Epithelial cell of proximal tubule (primary cell): ENCODE measurements at places on chromosomes 2 and 18. TPM values are rescaled to one million over a fixed set of nuclear protein-coding genes. Genes with fewer than 3 reads are reported as not detected.

The YES1 gene
- total RNA-seq = 109 and 130 TPM in 2 replicates

GRCh38 chr2:62738981-62739936, 33.7 kb downstream of the EHBP1 start:
- no peak for DNase-seq

- no peak for DNase-seq
Observed at GRCh38 chr2:146258071-146258470, 1586.8 kb upstream of the ACVR2A start.

DNA sequence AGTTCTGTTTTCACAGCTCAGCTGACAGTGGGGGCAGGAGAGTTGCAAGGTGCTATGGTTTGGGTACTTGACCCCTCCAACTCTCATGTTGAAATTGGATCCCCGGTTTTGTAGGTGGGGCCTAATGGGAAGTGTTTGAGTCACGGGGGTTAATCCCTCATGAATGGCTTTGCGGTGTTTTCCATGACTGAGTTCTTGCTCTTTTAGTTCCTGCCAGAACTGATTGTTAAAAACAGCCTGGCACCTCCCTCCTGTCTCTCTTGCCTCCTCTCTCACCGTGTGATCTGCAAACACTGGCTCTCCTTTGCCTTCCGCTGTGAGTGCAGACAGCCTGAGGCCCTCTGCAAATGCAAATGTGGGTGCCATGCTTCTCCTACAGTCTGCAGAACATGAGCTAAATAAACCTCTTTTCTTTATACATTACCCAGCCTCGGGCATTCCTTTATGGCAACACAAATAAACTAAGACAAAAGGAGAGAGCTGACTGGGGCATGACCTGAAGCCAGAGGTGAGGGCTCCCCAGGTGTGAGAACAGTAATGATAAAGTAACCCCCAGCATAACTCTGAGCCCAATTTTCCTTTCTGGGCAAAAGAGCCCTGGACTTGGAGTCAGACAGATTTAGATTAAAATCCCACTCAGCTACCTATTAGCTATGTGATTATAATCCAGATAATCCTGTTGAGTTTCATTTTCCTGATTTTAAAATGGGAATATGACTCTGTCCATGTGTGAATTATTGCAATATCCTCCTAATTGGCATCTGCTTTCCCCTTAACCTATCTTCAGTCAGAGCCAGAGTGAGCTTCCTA, 64.9 kb upstream of the CAPN13 start:
- peak; percentile 37 for DNase-seq

The PLB1 gene
- total RNA-seq = 1.2 and 2.1 TPM in 2 replicates

- no peak for DNase-seq
Observed at GRCh38 chr2:23554054-23554697, 169.2 kb downstream of the KLHL29 start.

- DNase-seq = no peak
Observed at GRCh38 chr2:144201868-144202468, 318.0 kb downstream of the ZEB2 start.

DNA sequence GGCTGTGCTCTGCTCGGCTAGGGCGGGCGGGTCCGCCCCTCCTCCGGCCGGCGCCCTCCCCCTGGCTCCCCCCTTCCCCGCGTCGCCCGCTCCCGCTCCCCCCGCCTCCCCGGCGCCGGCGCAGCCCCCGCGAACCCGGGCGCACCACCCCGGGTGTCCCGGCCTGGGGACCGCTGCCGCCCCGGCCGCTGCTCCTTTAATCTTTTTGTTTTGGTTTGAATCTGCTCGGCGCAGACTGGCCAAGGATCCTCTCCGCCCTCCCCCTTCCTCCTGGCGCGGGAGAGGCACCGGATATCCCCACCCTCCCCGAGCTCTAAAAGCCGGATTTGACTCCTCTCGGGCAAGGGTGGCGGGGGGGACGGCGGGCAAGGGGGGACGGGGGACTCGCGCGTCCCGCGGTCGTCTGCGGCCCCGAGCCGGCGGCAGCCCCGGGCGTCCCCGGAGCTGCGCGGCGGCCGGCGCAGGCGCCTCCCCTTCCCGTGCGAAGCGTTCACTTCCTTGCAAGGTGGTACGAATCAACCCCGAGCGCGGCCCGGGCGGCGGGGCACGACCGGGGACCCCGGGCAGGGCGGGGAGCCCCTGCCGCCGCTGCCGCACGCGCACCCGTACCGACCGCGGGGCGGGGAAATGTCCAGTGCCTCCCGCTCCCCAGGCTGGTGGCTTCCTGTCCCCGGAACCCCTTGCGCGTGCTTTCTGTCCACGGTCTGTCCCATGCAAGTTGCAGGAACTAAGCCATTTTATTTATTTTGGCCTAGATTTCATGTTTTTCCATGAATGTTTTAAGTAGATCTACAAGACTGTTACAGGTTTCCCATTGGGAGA, at the start of gene PTGR3:
Gene PTGR3 (minus strand): TSS at position 11 of the 822 bp plus-strand sequence. CDS start 81 bp downstream, outside the sequence.
- no peak for DNase-seq

DNA sequence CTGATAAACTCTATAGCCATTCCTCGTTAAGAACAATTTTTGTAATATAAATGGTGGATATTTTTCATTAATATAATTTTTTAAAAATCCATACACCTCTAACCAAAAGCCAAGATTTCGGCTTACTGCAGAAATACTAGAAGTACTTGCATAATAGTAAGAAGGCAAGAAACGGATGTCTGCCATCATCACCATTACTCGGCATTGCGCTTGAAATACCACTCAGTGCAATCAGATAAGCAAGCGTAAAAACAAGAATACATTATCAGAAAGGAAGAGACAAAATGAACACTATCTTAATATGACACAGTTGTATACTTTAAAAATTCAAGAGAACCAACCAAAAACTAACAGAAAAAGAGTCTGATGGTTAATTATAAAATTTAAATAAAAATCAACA, 15.2 kb upstream of the BOLA3 start:
- no peak for DNase-seq
